ENCODE measurements at places on chromosomes 7 and 10.
A peak's percentile ranks its signal among the peaks of the same experiment; 100 is the strongest.

DNA sequence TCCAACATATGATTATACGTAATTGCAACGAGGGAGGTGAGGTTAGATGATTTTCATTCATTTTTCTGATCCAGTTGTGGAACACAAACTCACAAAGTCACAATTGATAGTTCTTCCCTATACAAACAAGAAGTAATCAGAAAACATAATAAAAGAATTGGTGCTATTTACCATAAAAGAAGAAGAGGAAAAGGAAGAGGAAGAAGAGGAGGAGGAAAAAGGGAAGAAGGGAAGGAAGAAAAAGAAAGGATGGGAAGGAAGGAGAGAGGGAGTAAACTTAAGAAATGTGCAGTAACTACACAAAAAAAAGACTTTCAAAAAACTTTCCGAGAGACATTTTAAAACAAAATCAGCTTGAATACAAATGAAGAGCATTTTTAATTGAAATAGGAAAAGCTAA lies 65.0 kb downstream of the CCDC71L start:
- no peaks in the 10 kb centered on the region for H3K4me1 ChIP-seq
- no peak for DNase-seq
- H3K27me3 ChIP-seq = no peaks in the 10 kb centered on the region
- no peaks in the 10 kb centered on the region for H3K36me3 ChIP-seq
- no peak overlapping the region for H3K4me3 ChIP-seq

- no peak overlapping the region for H3K27ac ChIP-seq
- H3K36me3 ChIP-seq = no peaks in the 10 kb centered on the region
- H3K27me3 ChIP-seq = no peaks in the 10 kb centered on the region
- H3K4me1 ChIP-seq = no peaks in the 10 kb centered on the region
- H3K4me3 ChIP-seq = no peak overlapping the region
Measured at GRCh38 chr10:48541144-48541795, 63.6 kb downstream of the ARHGAP22 start.

GRCh38 chr7:80458822-80459725 lies 52.8 kb downstream of the GNAT3 start:
- no peak overlapping the region for H3K27ac ChIP-seq
- DNase-seq = no peak
- H3K27me3 ChIP-seq = no peaks in the 10 kb centered on the region
- no peak overlapping the region for H3K4me3 ChIP-seq

DNA sequence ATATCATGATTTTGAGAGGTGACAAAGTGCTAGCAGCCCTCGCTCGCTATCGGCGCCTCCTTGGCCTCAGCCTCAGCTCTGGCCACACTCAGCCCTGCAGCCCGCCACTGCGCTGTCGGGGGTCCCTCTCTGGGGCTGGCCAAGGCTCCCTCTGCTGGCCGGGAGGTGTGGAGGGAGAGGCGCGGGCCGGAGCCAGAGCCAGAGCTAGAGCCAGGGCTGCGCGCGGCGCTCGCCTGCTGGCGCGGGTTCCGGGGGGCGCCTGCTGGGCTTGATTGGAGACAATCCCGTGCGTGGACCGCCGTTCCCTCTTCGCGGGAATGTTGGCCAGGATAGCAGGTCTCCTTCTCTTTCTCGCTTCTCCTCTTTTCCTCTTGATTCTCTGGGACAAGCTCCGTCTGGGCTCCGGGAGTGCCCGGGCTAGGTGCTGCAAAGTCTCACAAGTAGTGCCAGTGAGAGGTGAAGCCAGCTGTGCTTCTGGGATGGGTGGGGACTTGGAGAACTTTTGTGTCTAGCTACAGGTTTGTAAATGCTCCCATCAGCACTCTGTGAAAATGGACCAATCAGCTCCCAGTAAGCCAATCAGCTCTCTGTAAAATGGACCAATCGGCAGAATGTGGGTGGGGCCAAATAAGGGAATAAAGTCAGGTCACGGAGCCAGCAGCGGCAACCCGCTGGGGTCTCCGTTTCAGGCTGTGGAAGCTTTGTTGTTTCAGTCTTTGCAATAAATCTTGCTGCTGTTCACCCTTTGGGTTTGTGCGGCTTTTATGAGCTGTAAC lies 43.4 kb upstream of the ELMO1 start:
- H3K27ac ChIP-seq = no peak overlapping the region
- no peaks in the 10 kb centered on the region for H3K36me3 ChIP-seq
- no peaks in the 10 kb centered on the region for H3K4me1 ChIP-seq
- H3K4me3 ChIP-seq = no peak overlapping the region
- no peak for DNase-seq

GRCh38 chr10:22615819-22616499 lies 98.4 kb downstream of the PIP4K2A start:
- no peak for DNase-seq
- no peak overlapping the region for H3K4me3 ChIP-seq
- peak overlapping the region; percentile 29 for H3K27ac ChIP-seq
- no peaks in the 10 kb centered on the region for H3K27me3 ChIP-seq

- H3K27me3 ChIP-seq = no peaks in the 10 kb centered on the region
- no peaks in the 10 kb centered on the region for H3K36me3 ChIP-seq
- no peak overlapping the region for H3K27ac ChIP-seq
- H3K4me3 ChIP-seq = no peak overlapping the region
- H3K4me1 ChIP-seq = no peaks in the 10 kb centered on the region
Measured at GRCh38 chr7:89813081-89813480, 341.2 kb upstream of the STEAP1 start.

DNA sequence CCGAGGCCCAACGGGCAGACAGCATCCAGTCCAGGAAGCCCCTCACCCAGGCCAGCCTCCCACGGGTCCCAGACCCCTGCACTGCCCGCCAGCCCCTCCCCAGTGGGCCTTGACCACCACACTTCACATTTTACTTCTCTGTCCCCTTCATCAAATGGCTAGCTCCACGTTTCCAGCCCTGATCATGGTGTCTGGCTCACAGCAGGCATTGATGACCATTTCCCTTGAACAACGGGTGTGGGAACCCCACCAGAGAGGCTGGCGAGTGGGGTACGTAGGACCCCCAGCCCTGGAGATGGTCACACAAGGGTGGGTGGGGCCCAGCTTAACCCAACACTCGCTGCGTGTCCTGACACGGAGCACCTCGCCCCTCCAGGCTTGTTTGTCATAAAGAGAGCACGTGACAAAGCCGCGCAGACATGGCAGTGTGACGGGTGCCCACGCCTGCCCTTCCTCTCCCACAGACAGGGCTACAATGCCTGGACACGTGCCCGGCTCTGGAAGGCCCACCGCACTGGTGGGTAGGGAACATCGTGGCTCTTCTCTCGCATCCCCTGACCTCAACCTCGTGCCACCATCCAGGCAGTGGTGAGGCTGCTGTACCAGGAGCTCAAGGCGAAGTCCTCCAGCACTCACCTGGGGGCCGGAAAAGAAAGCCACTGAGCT lies 267.7 kb downstream of the MAD1L1 start:
- no peaks in the 10 kb centered on the region for H3K36me3 ChIP-seq
- H3K27ac ChIP-seq = no peak overlapping the region
- H3K27me3 ChIP-seq = no peaks in the 10 kb centered on the region
- DNase-seq = no peak
- no peak overlapping the region for H3K4me3 ChIP-seq

DNA sequence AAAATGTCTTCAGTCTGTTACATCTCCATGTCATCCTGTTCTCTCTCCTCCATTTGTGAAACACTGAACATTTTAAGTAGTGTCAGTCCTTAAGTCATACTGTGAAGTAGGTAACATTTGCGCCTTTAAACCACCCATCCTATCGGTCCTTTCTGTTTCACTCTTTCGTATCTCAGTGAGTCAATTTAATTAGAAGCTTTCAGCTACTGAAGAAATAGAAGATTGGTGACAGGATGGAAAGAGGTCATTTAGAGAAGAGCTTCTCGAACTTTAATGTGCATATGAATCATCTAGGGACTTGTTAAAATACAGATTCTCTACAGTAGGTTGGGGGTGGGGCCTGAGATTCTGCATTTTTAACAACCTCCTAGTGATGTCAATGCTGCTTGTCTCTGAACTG lies 113.4 kb downstream of the SRI start:
- DNase-seq = no peak
- no peaks in the 10 kb centered on the region for H3K27me3 ChIP-seq
- H3K4me1 ChIP-seq = no peaks in the 10 kb centered on the region
- no peak overlapping the region for H3K27ac ChIP-seq
- no peak overlapping the region for H3K4me3 ChIP-seq

- no peak for DNase-seq
- H3K27me3 ChIP-seq = no peaks in the 10 kb centered on the region
- H3K36me3 ChIP-seq = no peaks in the 10 kb centered on the region
- H3K27ac ChIP-seq = no peak overlapping the region
- no peaks in the 10 kb centered on the region for H3K4me1 ChIP-seq
Measured at GRCh38 chr7:24212073-24212472, 71.9 kb upstream of the NPY start.

DNA sequence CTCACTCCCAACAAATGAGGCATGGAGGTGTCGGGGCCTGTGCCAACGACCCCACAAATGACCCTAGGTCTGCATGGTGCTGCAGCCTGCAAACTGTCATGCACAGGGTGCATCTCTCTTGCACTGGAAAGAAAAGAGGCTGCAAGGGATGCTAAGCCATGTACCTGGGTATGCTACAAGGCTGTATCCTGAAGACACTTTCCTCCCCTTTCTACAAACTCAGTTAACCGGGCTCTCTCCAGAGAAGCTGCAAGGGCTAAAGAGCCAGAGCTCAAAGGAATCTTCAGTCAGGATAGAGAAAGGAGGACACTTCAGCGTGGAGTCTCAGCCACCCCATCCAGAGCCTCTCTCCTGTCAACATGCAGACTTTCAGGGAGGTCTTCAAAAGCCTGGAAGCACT lies 449.0 kb downstream of the GRID1 start:
- no peak for DNase-seq
- no peak overlapping the region for H3K4me3 ChIP-seq
- H3K27me3 ChIP-seq = no peaks in the 10 kb centered on the region
- no peaks in the 10 kb centered on the region for H3K4me1 ChIP-seq

- DNase-seq = no peak
- no peaks in the 10 kb centered on the region for H3K36me3 ChIP-seq
- no peak overlapping the region for H3K27ac ChIP-seq
- no peaks in the 10 kb centered on the region for H3K4me1 ChIP-seq
Measured at GRCh38 chr10:31599626-31600504, 280.8 kb downstream of the ZEB1 start.

GRCh38 chr10:49465736-49466135 lies 69.8 kb upstream of the DRGX start:
- H3K36me3 ChIP-seq = peaks cover 67% of the 10 kb centered on the region
- no peaks in the 10 kb centered on the region for H3K4me1 ChIP-seq
- H3K4me3 ChIP-seq = no peak overlapping the region
- DNase-seq = no peak
- no peak overlapping the region for H3K27ac ChIP-seq

- no peaks in the 10 kb centered on the region for H3K36me3 ChIP-seq
- H3K4me1 ChIP-seq = no peaks in the 10 kb centered on the region
- no peak overlapping the region for H3K4me3 ChIP-seq
- H3K27me3 ChIP-seq = no peaks in the 10 kb centered on the region
- DNase-seq = no peak
Measured at GRCh38 chr10:70057306-70057705, 4.7 kb downstream of the MACROH2A2 start.

DNA sequence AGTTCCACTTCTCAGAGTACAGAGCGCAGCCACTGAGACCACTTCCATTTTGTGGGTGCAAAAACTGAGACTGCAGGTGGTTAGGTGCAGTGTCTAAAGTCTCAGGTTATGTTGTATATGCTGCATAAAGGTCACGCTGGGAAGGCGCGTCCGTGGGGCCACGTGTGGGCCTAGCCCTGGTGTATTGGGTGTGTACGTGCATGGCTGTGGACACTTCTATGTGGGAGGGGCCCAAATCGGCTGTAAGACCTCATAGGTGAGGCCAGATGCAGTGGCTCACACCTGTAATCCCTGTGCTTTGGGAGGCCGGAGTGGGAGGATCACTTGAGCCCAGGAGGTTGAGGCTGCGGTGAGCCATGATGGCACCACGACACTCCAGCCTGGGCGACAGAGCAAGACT lies 37.7 kb downstream of the GRID2IP start:
- no peaks in the 10 kb centered on the region for H3K36me3 ChIP-seq
- H3K4me1 ChIP-seq = no peaks in the 10 kb centered on the region
- no peaks in the 10 kb centered on the region for H3K27me3 ChIP-seq
- no peak for DNase-seq

GRCh38 chr10:61701055-61701705 lies 38.5 kb downstream of the CABCOCO1 start:
- no peak overlapping the region for H3K4me3 ChIP-seq
- no peaks in the 10 kb centered on the region for H3K4me1 ChIP-seq
- H3K27me3 ChIP-seq = no peaks in the 10 kb centered on the region
- DNase-seq = no peak
- H3K36me3 ChIP-seq = no peaks in the 10 kb centered on the region
- no peak overlapping the region for H3K27ac ChIP-seq

- no peaks in the 10 kb centered on the region for H3K36me3 ChIP-seq
- no peak overlapping the region for H3K27ac ChIP-seq
Measured at GRCh38 chr7:111274857-111275256, 183.9 kb downstream of the LRRN3 start.
